Bladder microvascular endothelial cell (primary cell): ENCODE measurements at places on chromosomes 16 and 17. TPM values are rescaled to one million over a fixed set of nuclear protein-coding genes. Genes with fewer than 3 reads are reported as not detected.

MAP3K3 gene
- 87.6 and 132 TPM in 2 replicates for total RNA-seq

WNT9B gene
- not detected in 2 replicates for total RNA-seq

MYH13 gene
- total RNA-seq, result not detected in 2 replicates

SLC5A10 gene
- under 0.01 TPM in 1 of 2 replicates, not detected in the other for total RNA-seq

RDM1 gene
- 0.19 TPM in 1 of 2 replicates, not detected in the other for total RNA-seq

SDR42E1 gene
- 4.4 and 9.2 TPM in 2 replicates for total RNA-seq
